ENCODE measurements at places on chromosomes 3 and 15.

DNA sequence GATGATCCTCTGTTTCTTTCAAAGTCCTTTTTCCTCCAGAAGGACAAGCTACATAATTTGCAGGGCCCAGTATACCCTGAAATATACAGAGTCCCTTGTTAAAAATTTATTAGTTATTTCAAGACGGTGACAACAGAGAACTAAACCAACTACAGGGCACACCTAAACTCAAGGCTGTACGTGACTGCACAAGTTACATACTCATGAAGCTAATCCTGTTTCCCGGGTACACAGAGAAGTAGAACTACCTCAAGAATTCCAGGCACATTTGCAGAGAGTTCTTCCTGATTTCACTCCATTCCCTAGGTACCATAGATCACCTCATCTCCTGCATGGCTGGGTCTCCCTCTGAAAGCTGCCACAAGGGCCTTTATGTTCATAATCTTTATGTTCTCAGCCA is 279.4 kb upstream of the ARL6 start:
- DNase-seq, result no peak

DNA sequence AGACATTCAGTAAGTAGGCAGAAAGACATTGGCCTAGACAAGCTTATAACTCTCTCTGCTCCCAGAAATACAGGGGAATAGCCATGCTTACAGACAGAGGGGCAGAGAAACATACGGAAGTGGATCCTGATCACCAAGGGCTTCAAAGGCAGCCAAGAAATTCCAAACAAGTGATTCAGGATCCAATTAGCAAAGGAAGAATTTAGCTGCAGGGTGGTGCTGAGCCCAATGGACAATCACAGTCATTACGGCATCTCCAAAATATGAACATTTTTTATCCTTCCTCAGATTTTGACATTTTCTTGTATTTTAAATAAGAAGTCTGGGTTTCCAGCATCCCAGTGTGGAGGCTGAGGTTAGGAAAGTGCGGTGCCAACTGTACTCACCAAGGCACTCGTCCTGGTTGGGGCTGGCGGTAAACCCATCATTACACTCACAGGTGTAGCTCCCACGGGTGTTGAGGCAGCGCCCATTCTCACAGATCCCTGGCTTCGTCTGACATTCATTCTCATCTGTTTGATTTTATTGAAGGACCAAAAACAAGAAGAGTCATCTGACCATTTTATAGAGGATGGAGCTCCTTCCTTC is 96.8 kb downstream of the DUT start:
- DNase-seq, result no peak

GRCh38 chr15:91498046-91498748 is 355.3 kb upstream of the SLCO3A1 start:
- DNase-seq, result no peak

- DNase-seq, result no peak
Observed at GRCh38 chr3:33663042-33663441, 55.0 kb downstream of the CLASP2 start.

GRCh38 chr3:187955587-187955952 is 198.4 kb upstream of the LPP start:
- DNase-seq, result no peak

- DNase-seq, result no peak
Observed at GRCh38 chr3:43790060-43790459, 99.3 kb downstream of the ABHD5 start.

DNA sequence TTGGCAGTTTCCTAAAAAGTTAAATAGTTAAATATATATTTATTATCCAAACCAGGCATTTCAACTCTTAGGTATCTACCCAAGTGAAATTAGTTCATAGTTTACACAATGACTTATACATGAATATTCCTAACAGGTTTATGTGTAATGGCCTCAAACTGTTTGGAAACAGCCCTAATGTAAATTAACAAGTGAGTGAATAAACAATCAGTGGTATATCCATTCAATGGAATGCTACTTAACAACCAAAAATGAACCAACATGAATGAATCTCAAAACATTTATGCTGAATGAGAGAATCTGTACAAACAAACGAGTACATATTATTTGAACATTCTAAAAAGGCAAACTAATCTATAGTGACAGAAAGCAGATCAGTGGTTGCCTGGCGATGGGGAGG is 33.5 kb downstream of the PRTG start:
- no peak for DNase-seq

GRCh38 chr3:172157564-172158258 is 118.3 kb downstream of the FNDC3B start:
- DNase-seq, result no peak

DNA sequence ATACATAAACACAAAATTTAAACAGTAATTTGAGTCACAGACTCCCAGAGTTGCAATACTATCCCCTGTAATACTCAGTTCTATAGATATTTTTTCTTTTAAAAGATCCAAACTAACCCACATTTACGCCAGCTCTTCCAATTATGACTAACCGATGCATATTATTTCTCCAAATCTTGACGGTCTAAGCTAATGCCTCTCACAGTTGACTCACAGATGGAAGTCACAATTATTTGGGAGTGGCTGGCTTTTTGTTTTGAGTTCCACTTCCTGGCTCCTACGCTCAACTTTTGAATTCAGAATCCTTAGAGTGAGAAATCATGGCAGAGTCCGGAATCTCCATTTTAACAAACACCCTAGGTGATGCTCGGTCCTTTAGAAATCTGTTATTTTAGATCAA is 749.9 kb downstream of the FHIT start:
- no peak for DNase-seq

- no peak for DNase-seq
Observed at GRCh38 chr3:23656821-23657220, 148.9 kb upstream of the UBE2E1 start.

- no peak for DNase-seq
Observed at GRCh38 chr15:36696196-36696595, 116.8 kb downstream of the CDIN1 start.

DNA sequence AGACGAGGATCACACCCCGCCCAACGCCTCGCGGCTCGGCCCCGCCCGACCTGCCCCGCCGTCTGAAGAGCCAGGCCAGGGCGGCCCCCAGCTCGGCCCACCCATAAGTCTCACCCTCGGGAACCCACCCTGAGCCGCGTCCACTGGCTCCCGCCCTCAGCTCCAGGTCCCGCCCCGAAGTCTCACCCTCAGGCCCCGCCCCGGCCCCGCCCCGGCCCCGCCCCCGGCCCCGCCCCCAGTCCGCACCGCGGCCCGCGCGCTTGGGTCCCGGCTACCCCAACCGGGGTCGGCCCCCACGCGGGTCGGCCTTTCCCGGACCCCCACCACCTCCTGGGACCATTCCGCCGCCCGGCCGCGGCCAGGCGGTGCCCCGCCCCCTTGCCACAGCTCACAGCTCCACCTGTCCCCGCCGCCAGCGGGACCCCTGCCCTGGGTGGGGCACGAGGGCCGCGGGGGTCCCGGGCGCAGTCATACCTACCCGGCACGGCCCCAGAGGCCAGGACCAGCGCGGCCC is 489 bp downstream of the CSPG5 start:
- no peak for DNase-seq

DNA sequence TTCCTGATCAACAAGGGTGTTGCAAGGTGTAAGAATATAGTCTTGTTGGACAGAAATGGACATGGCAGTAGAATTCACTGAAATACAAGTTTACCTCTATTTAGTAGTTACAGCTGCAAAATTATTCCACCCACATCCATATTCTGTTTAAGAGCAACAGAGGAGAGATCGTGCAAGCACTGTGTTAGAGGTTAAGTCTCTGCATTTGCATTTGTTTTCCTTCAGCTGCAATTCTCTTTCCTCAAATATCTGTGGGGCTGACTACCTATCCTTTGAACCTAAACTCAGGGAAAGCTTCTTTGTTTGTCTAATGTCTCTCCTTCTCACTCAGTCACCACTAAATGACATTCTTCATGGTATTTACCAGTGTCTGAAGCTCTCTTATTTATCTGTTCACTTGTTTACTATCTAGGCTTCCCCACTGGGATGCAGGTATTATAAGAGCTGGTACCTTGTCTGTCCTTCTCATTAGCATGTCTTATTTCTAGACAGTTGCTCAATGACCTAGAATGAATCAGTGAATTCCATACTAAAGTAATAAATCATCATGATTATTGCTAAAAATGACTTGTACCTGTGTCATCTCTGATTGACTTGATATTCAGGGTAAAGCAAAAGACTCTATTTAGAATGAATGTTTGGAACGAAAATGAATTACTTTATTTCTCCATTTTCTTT is 175.3 kb upstream of the FEZF2 start:
- no peak for DNase-seq

GRCh38 chr3:2849092-2849491 is 261.1 kb downstream of the IL5RA start:
- DNase-seq, result no peak

GRCh38 chr3:29456901-29457300 is 176.0 kb downstream of the RBMS3 start:
- no peak for DNase-seq

- DNase-seq, result no peak
Observed at GRCh38 chr15:68732451-68732850, 88.2 kb downstream of the ANP32A start.

DNA sequence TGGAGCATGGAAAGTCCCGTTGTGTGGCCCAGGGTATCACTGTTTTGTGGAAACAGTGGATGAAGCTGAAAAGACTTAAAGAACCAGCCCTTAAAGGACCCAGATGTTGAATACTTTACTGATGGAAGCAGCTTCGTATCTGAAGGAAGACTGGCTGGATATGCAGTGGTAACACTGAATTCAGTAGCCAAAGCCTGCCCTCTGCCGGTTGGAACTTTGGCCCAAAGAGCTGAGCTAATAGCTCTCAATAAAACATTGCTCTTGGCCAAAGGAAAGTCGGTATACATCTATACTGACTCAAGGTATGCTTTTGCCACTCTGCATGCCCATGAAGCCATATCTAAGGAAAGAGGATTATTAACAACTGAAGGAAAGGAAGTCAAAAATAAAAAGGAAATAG is 885.4 kb downstream of the PDCD6IP start:
- DNase-seq, result peak; percentile 70

DNA sequence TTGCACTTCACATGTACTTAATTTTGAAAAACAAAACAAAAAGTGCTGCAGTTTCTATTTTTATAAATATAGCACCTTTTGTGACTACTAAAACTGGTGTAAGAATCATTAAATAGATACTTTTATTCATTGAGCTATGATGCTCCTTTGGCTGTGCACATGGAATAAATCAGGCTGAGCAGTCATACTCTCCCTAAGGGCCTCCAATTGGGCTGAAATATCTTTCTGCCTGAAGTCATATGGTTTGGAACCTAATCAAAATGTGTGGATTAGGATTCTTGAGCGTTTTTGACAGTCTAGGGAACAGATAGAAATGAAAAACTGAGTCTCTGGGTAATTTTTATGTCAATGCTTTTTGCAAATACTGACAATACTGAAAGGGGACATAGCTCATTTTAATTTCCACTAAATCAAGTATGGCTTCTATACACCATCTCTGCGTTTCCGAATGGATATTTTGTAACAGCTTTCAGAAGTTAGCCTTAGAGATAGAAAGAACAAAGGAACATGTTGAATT is 392.2 kb upstream of the ROBO1 start:
- no peak for DNase-seq

- DNase-seq, result peak; percentile 60
Observed at GRCh38 chr15:89129123-89129815, 41.0 kb downstream of the ABHD2 start.

- no peak for DNase-seq
Observed at GRCh38 chr3:140731440-140732119, 53.7 kb downstream of the TRIM42 start.

DNA sequence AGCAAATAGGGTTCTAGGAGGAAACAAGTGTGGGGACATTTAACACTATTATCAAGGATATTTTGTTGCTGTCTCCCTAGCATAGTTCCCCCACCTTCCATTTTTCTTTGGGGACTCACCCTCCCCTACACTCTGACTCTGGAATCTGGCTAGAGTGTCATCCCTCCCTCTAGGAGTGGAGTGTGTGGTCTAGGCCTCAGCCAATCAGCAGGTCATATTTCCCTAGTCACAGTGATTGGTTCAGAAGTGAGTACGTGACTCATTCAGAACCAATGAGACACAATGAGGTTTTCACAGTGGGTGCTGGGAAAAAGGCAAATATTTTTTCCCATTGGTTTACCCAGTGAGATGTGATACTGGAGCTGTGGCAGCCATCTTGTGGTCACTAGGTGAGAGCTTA is 234.4 kb downstream of the SHQ1 start:
- no peak for DNase-seq

- no peak for DNase-seq
Observed at GRCh38 chr3:21464746-21465145, 286.3 kb downstream of the ZNF385D start.

GRCh38 chr3:178397202-178397601 is 139.0 kb upstream of the KCNMB2 start:
- no peak for DNase-seq

DNA sequence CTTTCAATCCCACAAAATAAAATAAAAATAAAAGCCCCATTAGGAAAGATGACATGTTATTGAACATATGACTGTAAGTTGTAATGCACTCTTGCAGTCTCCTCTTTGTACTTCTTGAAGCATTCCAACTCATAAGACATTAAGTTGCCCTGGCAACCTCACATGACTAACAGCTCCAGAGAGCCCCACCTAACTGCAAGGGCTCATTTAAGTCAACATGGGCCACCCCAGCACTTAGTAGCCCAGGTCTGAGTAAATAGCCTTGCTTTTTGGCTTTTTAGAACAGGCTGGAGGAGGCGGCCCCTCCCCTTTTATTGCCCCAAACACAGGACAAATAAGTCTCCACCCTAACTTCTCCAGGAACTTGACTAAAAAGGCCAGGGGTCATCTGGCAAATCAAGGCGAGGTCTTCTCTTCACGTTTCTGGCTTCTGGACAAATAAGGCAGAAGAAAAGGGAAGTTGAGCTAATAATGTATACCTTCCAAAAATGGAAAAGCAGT is 135.1 kb downstream of the TMCO5A start:
- DNase-seq, result peak; percentile 60
